ENCODE measurements at places on chromosomes 3 and 15.

DNA sequence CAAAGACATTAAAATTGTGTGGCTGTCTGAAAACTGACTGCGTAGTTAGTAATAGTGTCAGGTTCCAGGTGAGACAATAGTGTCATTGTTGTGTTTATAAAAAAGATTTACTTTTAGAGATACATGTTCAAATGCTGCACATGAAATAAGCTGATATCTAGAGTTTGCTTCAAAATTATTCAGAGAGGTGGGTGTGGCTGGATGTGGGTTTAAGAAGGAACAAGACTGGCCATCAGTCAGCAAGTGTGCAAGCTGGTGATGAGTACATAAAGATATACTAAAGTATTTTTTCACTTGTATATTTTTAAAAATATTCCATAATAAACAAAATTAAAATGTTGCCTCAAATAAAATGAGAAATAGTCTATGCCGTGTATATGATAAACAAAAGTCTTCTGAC is 190.6 kb downstream of the ARRDC4 start:
- DNase-seq, result no peak

DNA sequence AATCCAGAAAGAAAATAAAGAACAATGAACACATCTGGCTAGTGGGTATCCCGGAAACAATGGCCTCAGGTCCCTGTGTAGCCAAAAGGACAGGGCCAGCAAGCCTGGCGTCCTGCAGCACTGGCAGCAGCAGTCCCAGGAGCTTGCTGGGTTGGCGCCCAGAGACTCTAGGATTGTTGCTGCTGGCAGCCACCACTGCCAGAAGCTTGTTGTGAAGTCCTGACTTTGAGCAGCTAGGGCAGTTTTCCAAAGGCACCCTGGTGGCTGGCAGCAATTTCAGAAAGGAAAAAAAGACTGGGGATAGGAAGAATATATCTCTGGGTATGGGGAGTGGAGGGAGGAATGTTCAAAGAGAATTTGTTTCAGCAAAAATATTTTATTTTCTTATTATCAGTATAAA is 11.3 kb downstream of the SHQ1 start:
- DNase-seq, result peak; percentile 58

- DNase-seq, result no peak
Observed at GRCh38 chr3:168598250-168598649, 502.5 kb upstream of the GOLIM4 start.

- no peak for DNase-seq
Observed at GRCh38 chr3:141839389-141839788, 37.1 kb upstream of the ATP1B3 start.

- DNase-seq, result peak; percentile 28
Observed at GRCh38 chr15:98503970-98504369, 144.4 kb upstream of the IGF1R start.

- DNase-seq, result no peak
Observed at GRCh38 chr3:53077476-53078220, 31.8 kb upstream of the SFMBT1 start.

DNA sequence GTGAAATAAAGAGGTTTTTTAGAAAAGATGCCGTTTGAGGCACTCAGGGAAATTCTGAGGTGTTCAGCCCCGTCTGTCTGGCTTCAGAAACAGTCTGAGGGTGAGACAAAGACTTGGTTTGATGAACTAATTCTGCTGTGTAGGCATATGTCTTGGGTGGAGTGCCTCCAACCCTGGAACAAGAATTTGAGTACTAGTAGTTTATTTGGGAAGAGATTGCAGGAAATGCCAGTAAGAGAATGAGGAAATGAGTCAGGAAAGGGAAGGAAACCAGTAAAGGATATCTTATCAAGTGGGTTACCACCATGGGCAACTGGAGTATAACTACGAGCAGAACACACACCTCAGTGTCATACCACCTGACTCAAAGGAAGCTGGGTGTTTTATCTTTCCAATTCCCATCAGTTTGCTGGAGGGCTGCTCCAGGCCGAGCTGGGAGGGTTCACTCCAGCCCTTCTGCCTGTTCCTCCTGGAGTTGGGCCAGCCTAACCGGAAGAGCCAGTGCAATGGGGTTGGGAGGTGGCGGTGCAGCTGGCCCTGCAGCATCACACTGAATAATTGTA is 75.3 kb downstream of the TGFBR2 start:
- no peak for DNase-seq

- no peak for DNase-seq
Observed at GRCh38 chr3:41464858-41465257, 265.6 kb downstream of the CTNNB1 start.

- no peak for DNase-seq
Observed at GRCh38 chr15:63088533-63089245, 33.0 kb upstream of the LACTB start.

All from breast epithelium (tissue), 4 donors.